ENCODE measurements at places on chromosomes 7 and 10.

- no peak for DNase-seq
Measured at GRCh38 chr10:1858048-1858447, 120.7 kb upstream of the ADARB2 start.

GRCh38 chr10:101671453-101671852, 23.5 kb downstream of the FBXW4 start:
- DNase-seq = no peak

DNA sequence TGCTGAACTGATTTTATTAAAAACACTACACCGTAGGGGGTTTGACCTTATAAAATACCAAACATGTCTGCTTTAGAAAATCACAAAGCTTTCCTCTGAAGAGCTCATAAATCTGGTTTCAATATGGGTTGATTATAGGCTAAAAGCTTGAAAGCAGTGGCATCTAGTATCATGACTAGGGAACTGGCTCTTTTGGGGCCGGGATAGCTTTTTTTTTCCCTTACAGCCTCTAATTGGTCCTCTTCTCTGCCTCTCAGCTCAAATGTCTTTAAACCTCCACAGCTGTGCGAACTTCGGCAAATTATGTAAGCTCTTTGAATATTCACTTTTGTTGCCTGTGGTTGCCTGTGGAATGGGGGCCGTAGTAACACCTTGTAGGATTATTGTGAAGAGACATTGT, 8.4 kb downstream of the BAMBI start:
- no peak for DNase-seq

DNA sequence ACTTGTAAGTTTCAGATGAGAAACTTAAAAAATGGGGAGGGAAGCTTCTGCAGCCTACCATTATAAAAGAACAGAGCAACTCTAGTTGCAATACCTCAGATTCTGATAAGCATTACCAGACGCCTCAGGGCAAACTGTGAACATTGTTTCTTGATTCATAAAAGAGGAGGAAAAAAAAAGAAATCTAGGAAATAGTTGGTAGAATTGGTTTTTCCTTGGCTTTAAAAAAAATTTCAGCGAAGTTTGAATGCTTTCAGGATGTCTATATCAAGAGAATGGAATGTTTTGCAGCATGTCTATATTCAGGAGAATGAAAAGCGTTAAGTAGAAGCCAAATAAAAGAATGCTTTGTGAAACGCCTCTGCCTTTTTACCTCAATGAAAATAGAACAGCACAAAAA, 17.5 kb upstream of the ANLN start:
- no peak for DNase-seq

DNA sequence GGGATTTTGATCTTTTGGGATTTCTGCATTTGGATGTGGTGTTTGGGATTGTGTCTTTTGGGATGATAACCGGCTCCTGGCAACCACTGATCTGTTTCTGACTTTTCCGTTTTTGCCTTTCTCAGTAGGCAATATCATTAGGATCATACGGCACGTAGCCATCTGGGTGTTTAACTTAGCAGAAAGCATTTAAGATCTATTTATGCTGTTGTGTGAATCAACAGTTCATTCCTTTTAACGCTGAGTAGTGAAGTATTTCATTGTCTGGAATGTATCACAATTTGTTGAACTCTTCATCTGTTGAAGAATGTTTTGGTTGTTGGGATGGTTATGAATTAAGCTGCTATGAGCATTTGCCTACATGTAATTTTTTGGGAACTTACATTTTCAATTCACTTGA, 459.6 kb downstream of the SDK1 start:
- no peak for DNase-seq

- DNase-seq = no peak
Measured at GRCh38 chr10:47165711-47166404, 134.1 kb upstream of the GDF10 start.

DNA sequence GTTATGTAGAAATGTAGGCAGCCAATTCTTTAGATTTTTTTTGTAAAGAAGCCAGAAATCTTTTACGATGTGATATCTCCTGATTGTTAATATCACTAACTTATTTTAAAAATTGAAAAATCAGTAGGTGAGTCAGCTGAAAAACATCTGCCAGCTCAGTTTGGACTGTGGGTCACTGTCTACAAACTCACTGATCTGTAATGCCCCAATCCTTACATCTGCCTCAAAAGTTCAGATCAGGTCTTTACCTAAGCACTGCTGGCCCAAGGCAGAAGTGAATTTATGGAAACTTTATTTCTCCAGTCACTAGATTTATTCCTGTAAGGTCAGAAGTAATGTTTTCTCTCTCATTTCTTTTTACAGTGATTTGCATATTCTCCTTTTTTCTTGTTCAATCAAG, 31.0 kb upstream of the FAM13C start:
- no peak for DNase-seq

DNA sequence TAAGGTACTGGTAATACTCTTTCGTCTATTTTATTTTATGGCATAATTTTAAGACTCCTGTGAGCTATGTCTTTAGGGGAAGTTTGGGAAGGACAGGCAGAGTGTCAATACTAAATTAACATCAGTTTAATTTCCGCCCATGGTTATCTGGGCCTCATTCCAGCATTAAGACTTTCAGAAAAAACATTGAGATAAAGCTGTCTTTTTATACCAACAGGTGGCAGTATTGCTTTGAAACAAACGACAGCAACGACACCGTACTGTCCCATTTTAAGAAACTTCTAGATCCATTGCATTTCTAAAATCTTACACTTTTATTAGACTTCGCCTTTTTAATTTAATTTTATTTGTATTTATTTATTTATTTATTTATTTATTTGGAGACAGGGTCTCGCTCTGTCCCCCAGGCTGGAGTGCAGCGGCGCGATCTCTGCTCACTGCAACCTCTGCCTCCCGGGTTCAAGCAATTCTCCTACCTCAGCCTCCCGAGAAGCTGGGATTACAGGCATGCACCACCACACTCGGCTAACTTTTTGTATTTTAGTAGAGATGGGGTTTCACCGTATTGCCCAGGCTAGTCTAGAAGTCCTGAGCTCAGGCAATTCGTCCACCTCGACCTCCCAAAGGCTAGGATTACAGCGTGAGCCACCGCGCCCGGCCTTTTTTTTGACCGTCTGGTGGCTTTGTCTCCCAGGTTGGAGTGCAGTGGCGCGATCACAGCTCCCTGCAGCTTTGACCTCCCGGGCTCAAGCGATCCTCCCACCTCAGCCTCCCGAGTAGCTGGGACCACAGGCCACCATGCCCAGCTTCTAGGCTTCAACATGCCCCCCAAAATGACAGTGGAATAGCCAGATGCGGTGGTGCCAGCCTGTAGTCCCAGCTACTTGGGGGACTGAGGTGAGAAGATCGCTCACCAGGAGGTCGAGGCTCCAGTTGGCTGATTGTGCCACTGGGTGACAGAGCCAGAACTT, 78.7 kb upstream of the C1GALT1 start:
- no peak for DNase-seq

DNA sequence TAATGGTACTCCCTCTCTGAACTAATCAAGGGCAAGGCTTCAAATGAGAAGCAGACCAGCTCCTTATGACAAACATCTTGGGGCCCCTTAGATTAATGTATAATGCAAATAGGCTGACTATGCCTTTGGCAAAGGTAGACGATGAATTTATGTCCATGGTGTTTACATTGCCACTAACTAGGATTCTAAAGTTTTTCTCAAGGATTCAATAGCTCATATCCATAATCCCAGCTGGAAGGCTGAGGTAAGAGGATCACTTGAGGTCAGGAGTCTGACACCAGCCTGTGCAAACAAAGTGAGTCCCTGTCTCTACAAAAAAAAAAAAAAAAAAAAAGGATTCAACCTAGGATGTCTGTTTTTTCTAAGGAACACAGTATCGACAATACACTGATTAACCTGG, 96.5 kb downstream of the ORC5 start:
- DNase-seq = no peak

DNA sequence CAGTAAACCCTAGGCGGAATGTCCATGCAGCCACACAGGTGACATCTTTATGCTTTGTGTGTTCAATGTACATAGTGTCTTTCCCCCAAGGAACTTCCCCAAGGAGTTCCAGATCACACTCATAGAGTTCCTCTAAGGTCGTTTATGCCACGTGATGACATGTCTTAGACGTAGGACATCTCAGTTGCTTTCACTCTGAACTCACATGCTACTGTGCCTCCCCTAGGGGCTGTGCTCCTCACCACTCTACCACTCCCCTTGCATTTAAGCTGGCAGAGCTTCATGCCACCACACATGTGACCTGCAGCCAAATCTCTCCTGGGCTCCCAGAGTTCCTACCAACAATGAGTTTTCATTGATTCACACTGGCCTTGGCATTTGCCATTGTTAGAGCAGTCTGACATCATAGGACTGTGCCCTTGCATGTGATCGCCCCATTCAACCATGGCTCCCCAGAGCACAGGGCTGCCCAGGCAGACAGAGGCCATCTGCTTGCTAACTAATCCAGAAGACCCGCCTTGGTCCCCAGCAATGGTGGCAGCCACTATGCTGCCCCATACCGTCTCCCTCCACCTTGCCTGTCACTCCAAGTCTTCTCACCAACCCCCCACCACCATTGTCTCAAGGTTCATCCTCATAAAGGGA, 95.3 kb upstream of the MACROH2A2 start:
- DNase-seq = no peak
